Activated T-helper 1 cell treated with anti-CD3 and anti-CD28 coated beads, Interleukin-12 subunit alpha, Interleukin-12 subunit beta, Interleukin-2, Interleukin-4 antibody, amounts not matched to agents 30 ng/mL and 10 ng/mL and 1 ng/mL, durations not matched to agents 14 hours and 24 hours and 36 hours (primary cell): ENCODE measurements at places on chromosomes 16 and 17.

- DNase-seq = no peak
Measured at GRCh38 chr16:72241930-72242329, 70.0 kb upstream of the PMFBP1 start.

DNA sequence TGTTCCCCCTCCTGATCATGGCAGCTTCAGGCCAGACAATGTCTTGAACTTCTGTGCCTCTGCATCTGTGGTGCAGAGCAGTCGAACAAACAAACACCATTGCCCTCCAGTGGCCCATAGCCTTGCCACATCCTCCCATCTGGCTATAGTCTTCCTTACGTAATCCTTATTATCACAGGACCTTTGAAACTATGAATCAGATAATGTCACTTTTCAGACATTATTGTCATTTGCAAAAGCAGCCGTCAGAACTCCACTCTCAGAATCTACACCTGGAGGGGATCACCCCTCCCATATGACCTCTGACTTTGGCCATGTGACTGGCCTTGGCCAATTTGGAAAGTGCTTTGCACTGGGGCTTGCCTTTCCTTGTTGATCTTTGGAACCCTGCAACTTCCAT lies 387.3 kb downstream of the MAF start:
- no peak for DNase-seq

- no peak for DNase-seq
Measured at GRCh38 chr16:85048921-85049562, 21.4 kb downstream of the KIAA0513 start.

DNA sequence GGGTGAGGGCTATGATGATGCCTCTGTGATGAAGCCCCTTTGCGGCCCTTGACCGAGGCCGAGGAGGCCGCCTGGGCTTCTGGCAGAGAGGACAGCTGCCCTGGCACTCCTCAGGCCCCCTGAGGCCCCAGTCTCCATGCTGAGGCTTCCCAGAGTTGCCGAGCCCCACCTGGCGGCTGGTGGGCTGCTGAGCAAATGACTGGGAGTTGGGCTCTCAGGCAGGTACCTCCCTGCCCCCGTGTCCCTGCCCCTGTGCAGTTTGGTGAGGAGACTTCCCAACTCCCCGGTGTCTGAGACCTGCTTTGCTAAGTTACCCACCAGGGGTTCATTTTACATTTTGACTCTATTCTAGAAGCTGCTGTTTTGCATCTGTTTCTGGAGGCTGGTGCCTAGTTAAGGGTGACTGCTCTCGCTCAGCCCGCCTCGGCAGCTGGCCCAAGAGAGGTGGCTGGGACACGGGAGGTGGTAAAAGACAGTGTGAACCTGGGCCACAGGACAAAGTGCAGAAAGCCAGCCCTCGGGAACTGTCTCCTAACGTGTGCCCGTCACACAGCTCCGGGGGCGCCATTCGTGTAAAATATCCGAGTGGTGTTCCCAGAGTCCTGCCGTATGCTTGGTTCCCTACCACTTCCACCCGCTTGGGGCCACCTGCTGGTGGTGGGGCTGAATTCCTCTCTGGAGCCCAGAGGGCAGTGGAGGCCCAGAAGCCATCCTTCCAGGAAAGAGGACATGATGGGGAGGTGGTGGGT lies 134.5 kb downstream of the RAB11FIP4 start:
- DNase-seq = no peak

GRCh38 chr16:71524566-71525553 lies 1.4 kb upstream of the CHST4 start:
- no peak for DNase-seq
